ENCODE measurements at places on chromosomes 3 and 15.
A peak's percentile ranks its signal among the peaks of the same experiment; 100 is the strongest.

DNA sequence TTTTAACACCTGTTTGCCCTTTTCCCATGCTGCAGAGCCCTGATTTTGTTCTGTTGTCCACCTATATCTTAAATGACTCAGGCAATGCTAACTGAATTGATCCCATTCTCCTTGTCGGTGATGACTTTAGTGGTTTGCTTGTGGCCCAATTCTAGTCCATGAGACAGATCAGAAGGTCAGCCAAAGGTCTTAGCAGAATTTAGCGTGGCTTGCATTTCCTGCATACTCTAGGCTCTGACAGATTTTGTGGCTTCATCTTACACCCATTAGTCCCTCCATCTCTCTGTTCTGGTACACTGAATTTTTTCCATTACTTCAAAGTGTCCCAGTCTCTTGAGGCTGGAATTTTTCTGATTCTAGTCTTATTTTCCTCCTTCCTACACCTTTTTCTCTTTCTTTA, 161.9 kb downstream of the STAC start:
- no peak for DNase-seq

- no peak for DNase-seq
Measured at GRCh38 chr15:70197318-70197944, 99.7 kb upstream of the TLE3 start.

DNA sequence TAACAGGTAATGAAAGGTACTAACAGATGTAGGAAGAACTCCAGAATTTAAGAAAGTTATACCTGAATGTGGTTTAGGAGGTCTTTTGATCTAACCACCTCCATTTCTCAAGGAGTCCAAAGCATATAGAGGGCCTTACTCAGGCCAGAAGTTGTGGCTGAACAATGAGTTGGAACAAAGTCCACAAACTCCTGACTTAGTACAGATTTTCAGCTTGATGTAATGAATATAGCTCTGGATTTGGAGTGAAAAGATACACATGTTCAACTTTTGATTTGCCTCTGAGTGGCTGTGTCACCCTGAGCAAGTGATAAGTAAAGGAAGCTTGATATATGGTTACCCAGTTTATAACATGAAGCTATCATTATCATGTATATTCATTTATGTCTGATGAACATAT, 390.1 kb downstream of the LPP start:
- no peak for DNase-seq

GRCh38 chr3:164479406-164479805, 598.9 kb downstream of the SI start:
- DNase-seq: no peak

- DNase-seq: no peak
Measured at GRCh38 chr3:129534428-129535027, 6.1 kb downstream of the RHO start.

DNA sequence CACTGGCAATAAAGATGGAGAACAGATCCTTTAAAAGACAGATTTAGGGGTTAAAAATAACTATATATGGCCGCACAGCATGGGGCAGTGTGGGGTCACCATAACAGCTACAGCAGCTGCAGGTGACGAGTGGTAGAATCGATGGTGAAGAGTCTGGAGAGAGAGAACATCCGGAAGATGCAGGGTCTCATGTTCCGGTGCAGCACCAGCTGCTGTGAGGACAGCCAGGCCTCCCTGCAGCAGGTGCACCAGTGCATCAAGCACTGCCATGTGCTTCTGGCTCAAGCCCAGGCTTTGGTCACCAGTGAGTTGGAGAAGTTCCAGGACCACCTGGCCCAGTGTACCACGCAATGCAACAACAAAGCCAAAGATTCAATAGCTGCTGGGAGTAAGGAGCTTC, 93.7 kb upstream of the IMPG2 start:
- no peak for DNase-seq

GRCh38 chr3:137988982-137989381, 21.0 kb upstream of the CLDN18 start:
- no peak for DNase-seq

DNA sequence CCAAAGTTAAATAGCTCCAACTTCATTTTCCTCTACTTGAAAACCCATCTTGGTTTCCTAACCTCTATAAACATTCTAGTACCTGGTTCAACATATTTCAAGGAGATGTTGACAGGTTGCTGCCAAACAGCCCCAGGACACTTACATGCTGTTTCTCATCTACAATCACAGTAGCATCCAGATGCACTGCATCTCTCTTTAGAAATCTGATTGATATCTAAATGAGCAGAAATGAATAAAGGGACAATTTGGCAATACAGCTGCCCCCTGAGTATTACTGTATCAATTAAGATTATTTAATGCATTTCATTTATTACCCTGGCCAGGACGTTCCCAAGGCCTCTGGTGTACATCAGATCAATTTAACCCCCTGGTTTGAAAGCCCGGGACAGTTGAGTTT, 74.0 kb downstream of the SSR3 start:
- no peak for DNase-seq

GRCh38 chr3:172323894-172324610, 124.2 kb downstream of the GHSR start:
- DNase-seq: peak; percentile 96

GRCh38 chr3:188979669-188980310, 192.0 kb upstream of the TPRG1 start:
- DNase-seq: no peak

- peak; percentile 59 for DNase-seq
Measured at GRCh38 chr3:105938101-105938500, 69.3 kb upstream of the CBLB start.

- DNase-seq: peak; percentile 70
Measured at GRCh38 chr15:51004103-51004551, 90.6 kb downstream of the TNFAIP8L3 start.

DNA sequence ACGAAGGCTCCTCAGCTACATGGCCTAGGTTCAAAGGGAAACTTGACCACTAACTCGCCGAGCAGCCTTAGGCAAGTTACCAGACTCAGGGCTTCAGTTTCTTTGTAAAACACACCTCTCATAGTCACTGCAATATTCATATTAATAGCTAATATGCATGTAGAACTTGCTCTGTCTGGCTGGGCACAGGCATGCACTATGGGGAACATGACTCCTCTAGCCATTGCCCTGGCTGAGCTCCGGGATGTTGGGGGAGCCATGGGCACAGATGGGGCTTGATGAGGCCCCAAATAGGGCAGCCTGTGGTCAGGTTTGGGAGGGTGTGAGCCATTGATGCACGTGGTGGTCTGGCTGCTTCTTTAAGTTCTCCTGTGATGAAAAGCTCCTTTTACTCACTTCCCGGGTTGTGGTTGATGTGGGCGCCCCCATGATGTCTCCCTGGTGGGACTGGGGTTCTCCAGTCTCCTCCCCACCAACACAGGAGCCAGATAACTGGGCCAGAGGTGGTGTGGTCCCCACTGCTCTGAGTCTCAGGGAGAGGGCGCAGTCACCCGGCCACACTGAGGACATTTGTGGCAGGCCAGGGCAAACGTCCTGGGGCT, 29.4 kb upstream of the DUSP7 start:
- DNase-seq: no peak

DNA sequence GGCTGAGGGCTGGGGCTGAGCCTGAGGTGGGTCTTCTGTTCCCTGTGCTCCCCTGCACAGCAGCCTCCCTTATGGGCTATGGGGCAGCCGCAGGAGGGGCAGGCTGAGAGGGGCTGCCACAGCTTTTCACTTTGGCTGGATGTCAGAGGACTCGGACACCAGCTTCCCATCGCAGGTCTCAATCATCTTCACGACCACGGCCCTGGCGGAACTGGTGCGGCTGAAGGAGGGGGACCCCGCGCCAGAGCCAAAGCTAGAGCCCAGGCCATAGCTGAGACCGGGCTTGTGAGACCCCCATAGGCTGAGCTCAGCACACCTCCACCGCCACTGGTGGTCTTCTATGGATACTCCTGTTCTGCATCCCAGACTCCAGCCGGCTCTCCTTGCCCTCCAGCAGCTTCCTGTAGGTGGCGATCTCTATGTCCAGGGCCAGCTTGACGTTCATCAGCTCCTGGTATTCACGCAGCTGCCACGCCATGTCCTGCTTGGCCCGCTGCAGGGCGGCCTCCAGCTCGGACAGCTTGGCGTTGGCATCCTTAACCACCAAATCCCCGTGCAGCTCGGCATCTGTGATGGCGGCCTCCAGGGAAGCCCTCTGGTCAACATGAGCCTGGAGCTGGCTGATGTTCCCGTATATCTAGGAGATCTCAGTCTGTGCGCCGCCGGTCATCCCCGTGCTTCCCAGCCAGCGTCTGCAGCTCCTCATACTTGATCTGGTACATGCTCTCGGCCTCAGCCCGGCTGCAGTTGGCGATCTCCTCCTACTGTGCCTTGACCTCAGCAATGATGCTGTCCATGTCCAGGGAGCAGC, 181.7 kb upstream of the SYNPR start:
- no peak for DNase-seq

DNA sequence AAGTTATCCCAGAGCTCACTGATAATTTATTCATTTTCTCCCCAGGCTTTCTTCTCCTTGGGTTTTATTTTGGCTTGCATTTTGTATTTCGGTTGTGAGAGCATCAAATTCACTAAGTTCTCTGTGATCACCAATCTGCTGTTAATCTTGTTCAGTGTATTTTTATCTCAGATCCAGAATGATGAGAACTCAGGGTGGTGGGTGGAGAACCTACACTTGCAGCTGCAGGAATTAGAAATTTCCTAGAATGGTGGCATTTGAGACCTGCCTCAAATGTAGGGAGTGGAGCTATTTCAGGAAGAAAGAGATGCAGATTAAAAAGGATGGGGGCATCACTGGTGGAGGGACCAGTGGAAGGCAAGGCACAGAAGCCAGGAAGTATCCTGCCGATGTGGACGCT, 129.6 kb downstream of the OPA1 start:
- DNase-seq: no peak

GRCh38 chr3:165653130-165653778, 184.0 kb downstream of the BCHE start:
- no peak for DNase-seq

DNA sequence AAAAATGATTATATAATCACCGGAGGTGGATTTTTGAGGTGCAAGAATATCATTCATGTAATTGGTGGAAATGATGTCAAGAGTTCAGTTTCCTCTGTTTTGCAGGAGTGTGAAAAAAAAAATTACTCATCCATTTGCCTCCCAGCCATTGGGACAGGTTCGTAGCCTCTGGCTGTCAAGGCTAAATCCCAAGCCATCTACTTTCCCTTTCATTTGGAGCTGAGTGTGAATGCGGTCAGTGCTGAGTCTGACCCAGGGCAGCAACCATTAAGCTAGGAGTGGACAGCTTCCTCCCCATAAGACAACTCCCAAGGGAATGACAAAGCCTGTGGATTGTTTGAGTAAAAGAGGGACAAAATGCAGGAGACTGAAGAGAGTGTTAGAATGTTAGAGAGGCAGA, 33.6 kb downstream of the PARP14 start:
- DNase-seq: no peak
